Sigmoid colon (tissue), 7 donors: ENCODE measurements at places on chromosomes 3 and 15. TPM values are rescaled to one million over a fixed set of nuclear protein-coding genes. Genes with fewer than 3 reads are reported as not detected.

The ERC2 gene
- 2.9 TPM for total RNA-seq

The SEMA5B gene
- 0.36 TPM for total RNA-seq

The GOLGA8T gene
- total RNA-seq = 0.49 TPM

DNA sequence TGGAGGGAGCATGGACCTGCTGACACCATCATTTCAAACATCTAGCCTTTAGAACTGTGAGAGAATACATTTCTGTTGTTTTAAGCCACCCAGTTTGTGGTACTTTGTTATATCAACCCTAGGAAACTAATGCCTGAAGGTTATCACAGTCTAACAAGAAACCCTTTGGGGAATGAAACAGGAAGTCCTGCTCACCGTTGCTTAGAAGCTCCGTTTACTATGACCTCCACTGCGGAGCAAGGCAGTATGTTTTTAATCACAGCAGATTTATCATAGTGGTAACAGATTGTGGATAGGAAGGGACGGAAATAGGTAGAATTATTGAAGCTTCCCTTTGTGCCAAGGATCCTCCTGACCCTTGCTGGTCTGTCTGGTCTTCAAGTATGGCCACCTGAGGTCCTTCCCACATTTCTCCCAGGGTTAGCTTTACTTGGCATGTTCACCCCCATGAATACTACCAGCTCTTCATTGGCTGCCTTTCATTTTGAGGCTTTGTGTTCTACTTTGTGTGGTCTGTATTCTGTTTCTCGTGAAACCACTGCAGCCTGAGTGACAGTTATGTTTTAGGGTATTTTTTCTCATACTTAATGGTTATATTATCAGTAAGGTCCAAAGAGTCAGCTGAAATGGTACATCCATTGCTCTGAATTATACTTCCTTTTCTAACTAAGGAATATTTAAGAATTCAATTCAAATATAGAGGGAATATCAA, 201.6 kb downstream of the CHST2 start:
- H3K4me1 ChIP-seq = no peaks in the 10 kb centered on the region
- H3K4me3 ChIP-seq = no peak overlapping the region
- no peaks in the 10 kb centered on the region for H3K36me3 ChIP-seq
- no peaks in the 10 kb centered on the region for H3K27me3 ChIP-seq

DNA sequence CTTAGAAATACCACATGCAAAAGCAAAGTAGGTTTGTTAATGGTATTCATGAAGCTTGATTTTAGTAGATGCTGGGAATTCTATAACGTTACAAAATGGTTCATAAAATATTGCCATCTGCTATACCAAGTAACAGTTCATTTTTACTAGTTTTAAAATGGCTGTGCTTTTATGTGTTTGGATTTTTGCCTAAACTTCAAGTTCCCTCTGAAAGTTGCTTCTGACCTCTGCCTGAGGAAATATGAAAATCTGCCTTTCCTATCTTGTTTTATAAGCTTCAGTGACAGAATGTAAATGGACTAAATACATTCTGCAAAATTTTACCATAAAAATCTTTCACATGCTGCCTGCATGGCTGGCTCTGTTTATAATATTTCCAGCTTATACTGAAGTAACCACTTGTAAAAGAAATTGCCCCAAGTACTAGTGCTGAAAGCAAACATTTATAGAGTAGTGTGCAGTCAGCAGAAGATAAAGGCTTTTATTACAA, 560.7 kb upstream of the ROBO2 start:
- DNase-seq = no peak
- no peaks in the 10 kb centered on the region for H3K36me3 ChIP-seq
